ENCODE measurements at places on chromosomes 7 and 10.

- peak; percentile 51 for DNase-seq
Measured at GRCh38 chr10:121680879-121681655, 82.8 kb upstream of the FGFR2 start.

GRCh38 chr7:25356534-25357151, 128.4 kb upstream of the NPVF start:
- DNase-seq, result no peak

DNA sequence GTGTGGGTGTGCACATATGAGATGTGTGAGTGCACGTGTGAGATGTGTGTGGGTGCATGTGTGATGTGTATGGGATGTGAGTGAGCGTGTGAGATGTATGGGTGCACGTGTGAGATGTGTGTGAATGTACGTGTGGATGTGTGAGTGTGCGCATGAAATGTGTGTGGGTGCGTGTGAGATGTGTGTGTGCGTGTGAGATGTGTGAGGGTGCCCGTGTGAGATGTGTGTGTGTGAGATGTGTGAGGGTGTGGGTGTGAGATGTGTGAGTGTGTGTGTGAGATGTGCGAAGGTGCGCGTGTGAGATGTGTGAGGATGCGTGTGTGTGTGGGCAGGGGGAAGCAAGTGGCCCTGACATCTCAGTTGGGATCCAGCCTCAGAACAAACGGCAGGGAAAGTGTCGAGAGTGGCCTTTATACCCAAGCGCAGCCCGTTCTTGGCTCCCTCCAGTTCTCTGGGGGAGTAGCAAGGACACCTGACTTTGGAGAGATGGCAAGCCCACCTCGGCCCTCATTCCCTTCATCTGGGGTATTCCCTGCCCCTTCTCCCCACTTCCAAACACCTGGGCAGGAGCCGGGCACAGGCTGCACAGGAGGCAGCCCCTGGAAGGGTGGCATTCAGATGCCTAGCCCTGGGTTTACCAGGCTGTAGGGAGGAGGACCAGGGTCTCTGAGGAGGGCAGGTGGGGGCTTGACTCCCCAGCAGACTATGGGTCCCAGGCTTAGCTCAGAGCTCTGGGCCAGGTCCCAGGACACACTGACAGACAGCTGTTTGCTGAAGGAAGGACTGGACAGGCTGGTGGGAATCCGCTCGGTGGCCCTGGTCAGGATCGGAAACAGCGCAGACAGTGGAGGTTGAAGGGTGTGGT, 31.6 kb downstream of the PPIF start:
- DNase-seq, result no peak

DNA sequence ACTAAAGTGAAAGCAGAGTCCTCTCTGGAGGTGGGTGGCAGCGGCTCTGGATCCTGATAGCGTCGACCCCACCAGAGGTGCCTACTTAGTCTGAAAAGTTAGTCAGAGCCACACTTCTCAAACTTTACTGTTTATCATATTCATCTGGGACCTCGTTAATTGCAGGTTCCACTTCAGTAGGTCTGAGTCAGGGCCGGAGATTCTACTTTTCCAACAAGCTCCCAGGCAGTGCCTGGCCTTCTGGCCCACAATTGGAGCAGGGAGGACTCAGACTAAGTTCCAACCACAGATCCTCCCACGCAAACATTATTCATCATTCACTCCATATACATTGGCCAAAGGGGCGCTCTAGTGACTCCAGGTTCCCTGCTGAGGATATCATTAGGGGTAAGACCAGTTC, 78.1 kb downstream of the VSTM4 start:
- DNase-seq, result peak; percentile 58

DNA sequence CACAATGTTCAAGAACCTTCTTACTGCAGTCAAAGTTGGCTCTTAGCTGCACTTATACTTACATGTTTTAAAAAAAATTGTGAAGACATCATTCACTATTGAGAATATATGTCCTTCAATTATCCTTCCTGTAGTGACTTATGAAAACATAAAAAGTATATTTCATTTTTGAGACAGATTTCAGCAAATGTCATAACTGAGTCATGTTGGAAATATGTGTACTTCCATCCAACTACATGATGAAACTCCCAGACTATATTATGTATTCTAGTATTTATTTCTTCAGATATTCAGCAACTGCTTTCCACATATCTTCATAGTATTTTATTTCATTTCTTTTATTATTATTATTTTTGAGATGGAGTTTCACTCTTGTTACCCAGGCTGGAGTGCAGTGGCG, 160.2 kb downstream of the ARHGAP12 start:
- DNase-seq, result peak; percentile 86

DNA sequence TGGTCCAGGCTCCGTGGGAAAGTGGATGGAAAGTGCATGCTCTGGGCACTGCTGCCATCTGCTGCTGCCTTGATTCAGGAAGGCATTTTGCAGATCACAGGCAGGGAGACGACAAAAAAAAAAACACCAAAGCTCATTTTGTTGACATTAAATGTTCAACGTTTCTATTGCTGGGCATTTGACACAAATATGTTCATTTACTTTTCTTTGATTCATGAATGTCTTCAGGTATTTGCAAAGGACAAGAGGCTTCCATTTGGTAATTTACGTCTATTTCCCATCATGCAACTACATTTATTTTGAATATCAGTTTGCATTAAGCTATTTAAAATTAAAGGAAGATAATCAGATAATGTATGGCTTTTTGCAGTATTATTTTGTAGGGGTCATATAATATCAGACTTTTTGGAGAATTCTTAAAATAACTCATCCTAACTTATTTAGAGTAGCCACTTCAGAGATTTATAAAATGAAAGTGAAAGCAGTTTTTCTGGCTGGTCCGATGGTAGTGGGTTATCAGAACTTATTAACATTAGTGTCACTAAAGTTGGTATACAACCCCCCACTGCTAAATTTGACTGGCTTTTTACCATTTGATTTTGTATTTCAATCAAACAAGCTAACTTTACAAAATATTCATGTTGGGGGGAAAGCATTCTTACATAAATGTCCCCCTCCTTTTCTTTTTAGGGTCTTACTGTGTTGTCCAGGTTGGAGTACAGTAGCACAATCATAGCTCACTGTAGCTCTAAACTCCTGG, 65.3 kb downstream of the PDIA4 start:
- DNase-seq, result peak; percentile 65

GRCh38 chr10:98272245-98272644, 4.3 kb upstream of the LOXL4 start:
- DNase-seq, result no peak

GRCh38 chr10:129662426-129662825, 195.4 kb downstream of the MGMT start:
- DNase-seq, result peak; percentile 4

Data from fibroblast of skin of right biceps (primary cell).